ENCODE measurements at places on chromosomes 3 and 15.

DNA sequence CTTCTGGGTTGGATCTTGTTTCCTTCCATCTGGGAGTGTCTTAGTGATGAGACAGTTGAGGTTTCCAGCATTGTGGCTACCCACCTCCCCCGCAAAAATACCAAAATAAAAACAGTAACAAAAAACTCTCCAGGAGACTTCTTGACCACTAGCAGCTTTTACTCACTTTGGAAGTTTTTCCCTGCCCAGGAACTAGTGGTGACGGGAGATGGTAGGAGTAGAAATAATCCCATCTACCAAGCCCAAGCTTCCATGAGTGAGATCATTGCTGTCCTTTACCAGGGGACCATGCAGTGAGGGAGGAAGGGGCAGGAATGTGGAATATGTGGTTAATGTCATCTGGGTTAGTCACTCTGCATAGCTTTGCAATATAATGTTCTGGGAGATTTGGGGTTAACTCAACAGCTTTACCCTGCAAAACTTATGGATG is 187.7 kb downstream of the ITPR1 start:
- DNase-seq: no peak

DNA sequence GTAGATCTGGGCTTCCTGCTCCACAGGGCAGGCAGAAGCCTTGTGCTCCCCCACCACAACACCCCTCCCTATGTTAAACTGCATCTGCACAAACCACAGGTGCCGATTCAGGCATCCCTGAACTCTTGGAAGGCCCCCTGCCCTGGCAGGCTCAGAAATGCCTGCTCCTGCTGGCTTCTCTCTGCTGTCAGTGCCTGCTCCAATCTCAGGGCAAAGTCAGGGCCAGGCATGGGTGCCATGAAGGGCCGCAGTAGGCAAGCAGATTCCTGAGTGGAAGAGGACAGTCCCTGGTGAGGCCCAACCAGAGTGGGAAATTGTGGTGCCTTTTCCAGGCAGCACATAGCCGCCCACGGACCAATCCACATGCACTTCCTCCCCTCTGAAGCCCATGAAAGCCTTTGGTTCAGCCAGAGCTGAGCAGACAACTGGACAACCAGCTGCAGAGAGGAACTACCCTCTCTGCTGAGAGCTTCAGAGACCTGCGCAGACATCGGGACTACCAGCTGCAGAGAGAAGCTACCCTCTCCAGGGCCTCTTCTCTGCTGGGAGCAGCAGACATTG is 13.6 kb downstream of the PRR20G start:
- no peak for DNase-seq

GRCh38 chr3:101185341-101185740 is 135.0 kb downstream of the IMPG2 start:
- no peak for DNase-seq

GRCh38 chr15:60513676-60514075 is 34.7 kb upstream of the ICE2 start:
- DNase-seq: no peak
